ENCODE measurements at places on chromosomes 3 and 15.

DNA sequence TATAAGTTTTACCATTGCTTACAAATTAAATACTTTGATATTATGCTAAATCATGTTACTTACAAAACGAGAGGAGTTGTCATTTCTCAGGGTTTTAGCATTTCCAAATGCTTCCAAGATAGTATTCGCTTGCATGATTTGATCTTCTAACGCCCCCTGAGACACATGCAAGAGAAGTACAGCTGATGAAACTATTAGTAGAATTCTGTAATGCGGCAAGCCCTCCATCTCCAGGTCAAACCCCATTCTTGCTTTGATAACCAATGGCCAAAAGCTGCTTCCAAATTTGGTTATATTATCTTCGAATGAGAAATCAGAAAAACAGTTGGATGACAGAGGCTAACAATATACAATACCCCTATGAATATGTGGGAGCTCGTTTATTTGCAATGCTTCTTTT, 14.7 kb downstream of the MYH15 start:
- DNase-seq: peak; percentile 26

DNA sequence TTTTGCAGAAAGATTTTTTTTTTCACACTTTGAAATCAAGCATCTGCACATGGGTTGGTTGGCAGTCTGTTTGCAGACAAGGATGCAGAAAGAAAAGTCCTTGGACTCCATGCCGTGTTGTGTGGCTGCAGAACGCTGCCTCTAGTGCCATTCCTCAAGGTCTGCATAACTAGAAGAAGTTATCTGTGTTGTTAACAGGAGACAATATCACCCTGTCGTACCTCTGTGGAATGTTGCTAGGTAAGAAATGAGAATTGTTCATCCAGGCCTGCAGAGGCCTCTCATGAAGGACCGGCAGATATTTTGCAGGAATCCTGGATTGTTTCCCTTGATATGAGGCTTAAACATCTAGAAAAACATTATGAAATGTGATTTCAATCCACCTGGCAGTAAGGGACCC, 58.5 kb upstream of the PPARG start:
- no peak for DNase-seq

DNA sequence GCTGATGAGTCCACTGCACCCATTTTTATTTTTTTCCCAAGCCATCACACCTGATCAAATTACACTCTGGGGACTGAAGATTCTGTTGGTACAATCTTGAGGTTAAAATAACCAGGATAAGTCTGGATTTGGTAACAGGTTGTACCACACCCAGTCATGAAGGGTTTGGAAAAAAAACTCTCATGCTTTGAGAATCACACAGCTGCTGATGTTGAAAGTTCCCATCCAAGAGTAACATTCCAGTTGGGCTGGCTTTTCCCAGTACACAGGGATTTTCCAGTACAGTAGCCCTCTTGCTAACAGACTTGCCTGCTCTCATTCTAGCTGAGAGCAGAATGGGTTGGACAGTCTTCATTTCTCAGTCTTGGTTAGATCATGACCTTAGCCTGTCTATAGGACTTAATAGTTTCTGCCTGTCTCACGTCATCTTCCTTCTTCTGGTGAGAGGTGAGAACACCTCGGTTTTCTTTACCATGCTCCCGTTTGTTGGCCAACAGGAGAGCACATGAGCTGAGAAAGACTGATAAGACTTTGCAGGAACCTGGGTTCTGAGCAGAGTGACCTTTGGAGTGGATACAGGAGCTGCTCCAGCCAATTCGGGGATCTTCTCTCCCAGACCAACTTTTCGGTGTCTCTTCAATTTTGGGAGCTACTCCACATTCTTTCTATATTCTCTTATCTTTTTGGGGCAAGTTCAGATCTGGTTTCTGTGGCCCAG, 300.1 kb upstream of the LYSMD4 start:
- DNase-seq: no peak

DNA sequence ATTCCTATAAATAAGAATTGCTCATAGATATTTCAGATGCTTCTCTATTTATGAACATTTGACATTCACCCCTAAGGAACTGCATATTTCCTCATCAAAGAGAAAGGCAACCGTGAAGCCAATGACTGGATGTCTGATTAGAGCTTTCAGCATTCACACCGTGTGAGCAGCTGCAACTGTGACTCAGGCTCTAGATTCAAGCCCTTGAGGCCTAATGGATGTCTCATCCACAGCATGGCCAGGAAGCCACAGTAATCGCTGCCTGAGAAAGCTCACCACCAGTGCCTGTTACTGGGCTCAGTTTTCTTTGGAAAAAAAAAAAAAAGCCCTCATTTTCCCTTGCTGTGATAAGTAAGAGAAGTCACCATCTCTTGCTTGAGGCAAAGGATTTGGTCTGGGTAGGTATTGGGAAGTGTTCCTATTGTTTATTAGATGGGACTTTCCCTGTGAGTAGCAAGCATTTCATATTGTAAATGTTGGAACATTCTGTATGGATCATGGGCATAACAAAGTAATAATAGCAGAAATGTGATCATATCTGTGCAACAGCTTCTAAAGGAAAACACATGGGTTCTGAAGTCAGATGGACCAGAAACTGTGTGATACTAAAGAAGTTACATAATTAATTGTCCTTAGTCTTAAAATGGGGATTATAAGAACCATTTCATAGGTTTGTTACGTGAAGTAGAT, 783.7 kb downstream of the AGBL1 start:
- no peak for DNase-seq

DNA sequence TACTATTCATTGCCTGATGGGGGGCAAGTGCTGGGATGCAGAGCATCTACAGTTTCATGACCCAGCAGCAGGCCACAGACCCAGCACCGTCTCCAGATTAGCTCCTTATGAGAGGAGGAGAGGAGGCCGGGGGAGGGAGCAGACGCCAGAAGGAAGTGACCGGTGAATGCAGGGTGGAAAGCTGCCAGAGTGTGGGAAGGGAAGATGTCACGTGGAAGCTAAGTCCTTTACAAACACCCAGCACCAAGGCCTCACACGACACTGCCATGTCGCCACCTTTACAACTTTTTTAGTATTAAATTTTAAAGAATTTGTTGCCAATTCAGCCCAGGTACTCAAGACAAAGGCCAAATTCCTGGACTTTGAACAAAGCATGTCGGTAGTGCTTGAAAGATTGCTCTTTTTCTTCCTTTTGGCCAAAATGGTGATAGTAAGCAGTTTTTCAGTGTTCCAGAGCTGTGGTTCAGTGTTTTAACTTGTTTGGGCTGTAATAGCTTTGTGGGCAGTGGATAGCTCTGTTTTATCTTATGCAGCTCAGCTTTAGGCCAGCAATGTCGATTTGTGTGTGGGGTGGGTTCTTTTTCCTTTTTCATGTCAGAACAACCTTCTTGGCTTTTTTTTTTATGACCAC, 58.2 kb downstream of the ZBTB38 start:
- DNase-seq: peak; percentile 80

GRCh38 chr3:158733656-158734055, 1.4 kb upstream of the RARRES1 start:
- no peak for DNase-seq

DNA sequence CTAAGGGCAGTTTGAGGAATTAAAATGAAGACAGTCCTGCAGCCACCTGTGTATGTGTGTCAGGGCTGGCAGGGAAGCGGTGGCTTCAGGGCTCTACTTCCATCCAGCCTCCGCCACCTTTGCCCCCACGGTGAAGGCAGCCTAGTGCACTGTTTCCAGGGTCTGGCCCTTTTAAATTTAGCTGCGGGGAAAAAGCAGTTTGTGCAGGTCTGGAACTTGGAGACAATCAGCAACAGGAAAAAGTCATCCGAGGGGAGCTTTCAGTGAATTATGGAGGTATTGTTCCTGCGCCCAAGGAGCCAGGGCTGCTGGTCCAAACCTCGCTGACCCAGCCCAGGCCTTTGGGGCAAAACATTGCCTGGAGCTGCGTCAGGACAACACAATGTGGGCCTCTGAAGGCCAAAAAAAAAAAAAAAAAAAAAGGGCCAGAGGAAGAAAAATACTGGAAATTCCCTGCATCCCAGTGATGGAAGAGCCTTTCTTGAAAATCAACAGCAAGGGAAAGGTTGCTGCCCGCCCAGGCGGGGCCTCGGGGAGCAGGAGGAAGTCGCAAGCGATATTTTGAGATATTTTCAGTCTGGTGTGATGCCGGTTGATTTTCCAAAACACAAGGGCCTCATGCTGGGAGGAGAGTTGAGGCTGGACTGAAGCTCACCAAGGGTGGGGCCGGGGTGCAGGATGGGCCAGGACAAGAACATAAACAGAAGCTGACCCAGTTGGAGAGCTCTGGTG, 25.5 kb upstream of the FGD5 start:
- no peak for DNase-seq

- peak; percentile 94 for DNase-seq
These were observed at the start of gene ATRIP for GRCh38 chr3:48446425-48447193. ATRIP (plus strand) TSS chr3:48446737; CDS start chr3:48446846, 109 bp downstream.

DNA sequence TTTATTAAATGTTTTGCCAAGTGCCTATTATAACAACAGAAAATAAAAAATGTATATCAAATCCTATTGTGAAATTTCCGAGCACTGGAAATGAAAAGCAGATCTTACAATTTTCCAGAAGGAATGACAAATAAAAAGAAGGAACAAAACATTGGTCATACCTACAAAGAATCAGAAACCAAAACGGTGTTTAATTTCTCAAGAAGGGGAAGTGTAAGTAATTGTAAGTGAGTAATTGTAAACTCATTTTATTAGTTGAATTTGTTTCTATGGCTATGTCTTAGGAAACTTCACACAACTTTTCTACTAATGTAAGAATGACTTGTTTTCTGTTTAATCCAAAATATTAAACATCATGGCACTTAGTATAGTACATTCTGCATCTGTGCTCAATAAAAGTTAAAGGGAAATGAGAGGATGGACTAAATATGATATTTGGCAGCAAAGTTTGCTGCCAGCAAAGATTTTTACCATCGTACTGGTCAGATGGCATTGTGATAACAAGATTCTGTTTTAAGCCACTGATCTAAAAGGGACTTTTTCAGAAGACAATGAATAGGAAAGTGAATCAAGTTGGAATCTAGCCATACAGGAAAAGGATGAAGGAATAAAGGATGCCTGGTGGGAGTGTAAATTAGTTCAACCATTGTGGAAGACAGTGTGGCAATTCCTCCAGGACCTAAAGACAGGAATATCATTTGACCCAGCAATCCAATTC, 232.4 kb downstream of the NFKBIZ start:
- no peak for DNase-seq

- DNase-seq: peak; percentile 62
These were observed 133.8 kb upstream of the GMNC start for GRCh38 chr3:190996181-190996775.

GRCh38 chr3:173921732-173922131, 524.2 kb downstream of the NLGN1 start:
- no peak for DNase-seq

DNA sequence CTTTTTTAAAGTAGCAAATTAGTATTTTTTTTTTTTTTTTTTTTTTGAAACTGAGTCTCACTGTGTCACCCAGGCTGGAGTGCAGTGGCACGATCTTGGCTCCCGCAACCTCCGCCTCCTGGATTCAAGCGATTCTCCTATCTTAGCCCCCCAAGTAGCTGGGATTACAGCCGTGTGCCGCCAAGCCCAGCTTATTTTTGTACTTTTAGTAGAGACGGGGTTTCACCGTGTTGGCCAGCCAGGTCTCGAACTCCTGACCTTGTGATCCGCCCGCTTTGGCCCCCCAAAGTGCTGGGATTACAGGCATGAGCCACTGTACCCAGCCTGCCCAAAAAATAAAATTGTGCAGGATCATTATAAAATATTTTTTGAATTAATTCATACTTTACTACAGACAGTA, 272.2 kb upstream of the UBE2E1 start:
- DNase-seq: no peak

DNA sequence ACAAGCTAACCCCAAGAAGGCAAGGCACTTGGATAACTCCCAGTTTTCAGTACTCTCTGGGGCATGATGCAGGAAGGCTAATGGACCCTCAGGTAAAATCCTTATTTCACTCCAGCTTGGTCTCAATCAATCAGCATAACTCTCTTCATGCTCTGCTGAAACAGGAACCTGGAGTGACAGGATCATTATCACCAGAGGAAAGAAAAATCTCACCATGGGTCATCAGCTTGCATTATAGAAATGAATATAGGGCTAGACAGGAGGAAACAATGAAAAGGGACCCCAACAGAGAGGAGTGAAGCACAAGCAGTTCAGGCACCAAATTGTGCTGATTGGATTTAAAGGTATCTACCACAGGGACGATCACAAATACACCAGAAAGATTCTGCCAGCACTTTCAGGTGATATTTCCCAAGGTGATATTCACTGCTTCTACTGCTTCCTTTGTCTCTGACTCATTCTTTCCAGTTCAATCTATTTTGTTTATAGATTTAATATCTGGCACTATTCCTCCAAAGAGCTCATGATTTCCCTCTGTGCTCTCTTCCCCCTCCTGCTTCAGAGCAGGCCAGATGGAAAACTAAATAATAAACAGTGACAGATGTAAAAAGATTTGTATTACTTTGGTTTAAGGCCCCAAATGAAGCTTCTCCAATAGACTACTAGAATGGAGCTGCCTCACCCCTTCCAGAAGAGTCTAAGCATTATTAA, 22.9 kb upstream of the THUMPD3 start:
- DNase-seq: no peak

- DNase-seq: no peak
These were observed 13.3 kb upstream of the GREM1 start for GRCh38 chr15:32704395-32704981.

DNA sequence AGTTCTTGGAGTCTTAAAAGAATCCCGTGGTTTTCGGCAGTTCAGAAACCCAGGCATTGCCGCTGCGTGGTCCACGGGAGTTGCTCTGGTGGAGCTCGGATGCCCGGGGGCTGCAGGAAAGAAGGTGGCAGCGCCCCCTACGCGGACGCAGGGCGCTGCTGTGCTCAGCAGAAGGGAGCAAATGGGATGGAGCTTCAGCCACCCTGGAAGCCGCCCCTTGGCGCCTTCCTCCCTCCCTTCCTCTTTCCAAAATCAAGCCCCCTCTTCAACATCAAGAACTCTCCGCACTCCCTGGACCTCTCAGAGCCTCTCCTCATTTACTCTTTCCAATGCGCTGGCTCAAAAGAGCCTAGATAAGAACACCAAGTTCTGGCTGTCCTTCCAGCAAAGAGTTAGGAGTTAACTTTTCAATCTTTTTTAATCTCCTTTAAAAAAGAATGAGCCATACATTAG, 880 bp upstream of the CHRNA7 start:
- no peak for DNase-seq

DNA sequence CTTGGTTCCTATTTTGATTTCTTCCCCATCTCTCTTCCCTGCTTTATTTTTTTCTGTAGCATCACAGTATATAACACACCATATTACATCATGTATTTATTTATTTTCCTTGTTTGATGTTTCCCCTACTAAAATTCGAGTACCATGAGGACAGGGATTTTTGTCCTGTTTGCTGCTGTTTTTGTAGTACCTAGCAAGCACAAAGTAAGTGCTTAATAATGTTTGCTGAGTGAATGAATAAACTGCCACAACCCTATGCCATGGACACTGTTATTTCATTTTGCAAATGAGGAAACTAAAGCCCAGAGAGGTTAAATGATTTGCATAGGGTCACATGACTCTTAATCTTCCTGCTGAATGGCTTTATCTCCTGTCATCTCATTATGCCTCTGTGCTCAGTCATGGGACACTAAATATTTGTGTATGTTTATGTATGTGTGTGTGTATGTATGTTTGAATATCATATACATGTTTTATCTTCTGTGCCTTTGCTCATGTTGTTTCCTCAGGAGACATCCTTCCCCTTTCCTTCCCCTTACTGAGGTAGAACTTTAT, 26.1 kb upstream of the MGA start:
- peak; percentile 60 for DNase-seq
